OCI-LY7 (cell line): ENCODE measurements at places on chromosomes 3 and 15. TPM values are rescaled to one million over a fixed set of nuclear protein-coding genes. Genes with fewer than 3 reads are reported as not detected.

GRCh38 chr3:84960581-84960980, 1.8 kb downstream of the CADM2 start:
- DNase-seq, result no peak

DNA sequence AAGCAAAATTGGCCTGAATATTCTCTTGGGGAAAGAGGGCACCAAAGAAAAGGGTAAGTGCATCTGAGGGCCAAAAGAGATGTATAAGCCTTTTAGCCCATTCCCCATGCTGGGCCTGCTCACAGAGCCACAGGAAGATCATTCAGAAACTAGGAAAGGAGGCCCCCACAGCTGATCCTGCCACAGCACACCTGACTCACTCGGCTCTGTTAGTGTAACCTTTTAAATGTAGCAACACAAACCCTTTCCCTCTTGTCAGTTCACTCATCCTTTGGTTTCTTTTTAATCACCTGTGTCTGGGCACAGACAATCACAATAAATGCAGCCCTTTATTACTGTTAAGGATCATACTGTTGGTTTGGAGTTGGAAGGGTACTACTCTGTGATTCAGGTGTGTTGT, 69.9 kb downstream of the PDCD6IP start:
- DNase-seq, result no peak

Gene CLRN1
- not detected in 2 replicates for total RNA-seq

Gene CFAP20DC
- total RNA-seq, result 1.1 and 1.8 TPM in 2 replicates
